Prostate gland (tissue), 2 donors: ENCODE measurements at places on chromosomes 11 and 22. TPM values are rescaled to one million over a fixed set of nuclear protein-coding genes. Genes with fewer than 3 reads are reported as not detected.

DNA sequence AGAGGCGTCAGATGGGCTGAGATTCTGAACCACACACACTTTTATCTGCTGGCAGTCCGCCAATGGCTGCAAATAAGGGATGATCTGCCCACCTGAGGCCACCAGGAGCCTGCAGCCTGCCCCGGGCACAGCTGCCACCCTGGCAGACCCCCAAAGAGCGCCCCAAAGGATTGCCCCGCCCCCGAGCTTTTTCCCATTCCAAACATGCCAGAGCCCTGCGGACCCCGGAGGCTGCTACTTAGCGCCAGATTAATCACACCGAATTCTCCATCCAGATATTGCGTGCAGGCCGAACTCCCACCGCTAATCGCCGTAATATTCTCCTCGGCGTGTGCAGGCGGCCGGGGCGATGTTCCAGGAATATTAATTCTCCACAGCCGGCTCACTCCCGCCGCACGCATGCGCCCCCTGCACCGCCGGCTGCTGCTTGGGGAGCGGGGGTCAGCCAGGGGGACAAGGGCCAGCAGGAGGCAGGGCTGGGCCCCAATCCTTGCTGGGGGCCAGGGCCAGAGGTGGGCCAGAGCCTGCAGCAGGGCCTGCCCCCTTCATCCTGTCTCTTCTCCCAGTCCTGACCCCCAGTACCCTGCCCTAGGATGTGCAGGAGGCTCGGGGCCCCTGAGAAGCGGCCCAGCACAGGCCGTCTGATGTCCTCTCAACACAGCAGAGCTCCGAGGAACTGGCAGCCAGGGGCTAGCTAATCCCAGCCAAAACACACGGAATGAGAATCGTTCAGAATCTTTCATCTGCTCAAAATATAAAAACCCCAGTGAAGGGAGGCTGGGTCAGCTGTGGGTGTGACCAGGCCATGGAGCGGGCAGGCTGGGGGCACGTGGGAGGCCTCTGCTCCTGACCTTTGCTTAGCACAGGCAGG is 19.5 kb upstream of the TCF20 start:
- DNase-seq, result no peak

- no peak for DNase-seq
These were observed 29.3 kb upstream of the OR10D3 start for GRCh38 chr11:124153821-124154220.

The RFPL3 gene
- 1.7 TPM for total RNA-seq

- DNase-seq, result no peak
These were observed 80.7 kb downstream of the PKNOX2 start for GRCh38 chr11:125245299-125245698.

DNA sequence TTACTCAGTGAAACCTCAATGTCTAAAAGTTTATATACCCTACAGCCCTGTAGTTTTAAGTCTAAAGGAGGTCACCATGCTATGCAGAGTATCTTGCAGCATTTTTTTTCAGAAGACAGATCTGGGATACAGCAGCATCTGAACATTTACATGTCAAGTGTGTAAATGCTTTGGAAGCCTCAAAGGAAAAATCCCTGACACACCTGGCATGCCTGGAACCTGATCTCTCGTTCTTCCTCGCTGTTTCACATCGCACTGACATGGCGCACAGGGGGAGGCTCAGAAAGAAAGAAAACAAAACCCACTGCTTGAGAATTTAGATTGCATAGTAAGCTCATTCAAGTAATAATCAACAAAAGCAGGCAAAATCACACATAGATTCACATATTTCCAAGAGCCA is 31.0 kb downstream of the PAX6 start:
- DNase-seq, result no peak

GRCh38 chr11:128135451-128135850 is 451.9 kb downstream of the ETS1 start:
- DNase-seq, result peak; percentile 27

The TMX2 gene
- total RNA-seq, result 80.8 TPM

DNA sequence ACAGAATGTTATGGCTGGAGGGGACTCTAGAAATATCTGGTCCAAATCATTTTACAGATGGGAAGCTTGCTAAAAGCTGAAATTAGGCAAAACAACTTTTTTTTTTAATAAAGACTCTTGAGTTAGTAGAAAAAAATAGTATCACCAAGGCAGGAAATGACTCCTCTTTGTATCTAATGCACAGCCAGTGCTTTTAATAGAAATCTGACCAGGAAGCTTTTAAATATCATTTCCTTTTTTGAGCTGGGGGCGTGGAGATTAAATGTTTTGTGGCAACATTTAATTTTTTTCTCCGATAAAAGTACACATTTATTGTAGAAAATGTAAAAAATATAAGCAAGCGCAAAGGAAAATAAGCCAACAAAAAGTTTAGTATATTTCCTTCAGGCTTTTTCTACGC is 22.5 kb downstream of the TRAF6 start:
- DNase-seq, result no peak

DNA sequence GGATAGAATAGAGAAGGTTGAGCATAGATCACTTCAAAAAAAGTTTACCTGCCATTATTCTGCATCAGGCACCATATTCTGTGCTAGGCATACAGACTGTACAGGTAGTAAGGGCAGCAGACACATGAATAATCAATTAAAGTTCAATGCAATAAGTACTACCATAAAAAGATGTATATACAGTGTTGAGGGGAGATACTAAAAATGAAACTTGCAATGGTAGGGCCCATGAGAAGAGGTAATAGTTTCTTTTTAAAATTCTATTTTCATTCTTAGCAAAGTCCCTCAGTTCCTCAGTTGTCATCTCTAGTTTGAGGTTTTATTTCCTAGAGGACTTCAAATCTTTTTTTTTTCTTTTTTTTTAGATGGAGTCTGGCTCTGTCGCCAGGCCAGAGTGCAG is 819.9 kb downstream of the FAM181B start:
- no peak for DNase-seq

The SRSF8 gene
- 40.4 TPM for total RNA-seq

DNA sequence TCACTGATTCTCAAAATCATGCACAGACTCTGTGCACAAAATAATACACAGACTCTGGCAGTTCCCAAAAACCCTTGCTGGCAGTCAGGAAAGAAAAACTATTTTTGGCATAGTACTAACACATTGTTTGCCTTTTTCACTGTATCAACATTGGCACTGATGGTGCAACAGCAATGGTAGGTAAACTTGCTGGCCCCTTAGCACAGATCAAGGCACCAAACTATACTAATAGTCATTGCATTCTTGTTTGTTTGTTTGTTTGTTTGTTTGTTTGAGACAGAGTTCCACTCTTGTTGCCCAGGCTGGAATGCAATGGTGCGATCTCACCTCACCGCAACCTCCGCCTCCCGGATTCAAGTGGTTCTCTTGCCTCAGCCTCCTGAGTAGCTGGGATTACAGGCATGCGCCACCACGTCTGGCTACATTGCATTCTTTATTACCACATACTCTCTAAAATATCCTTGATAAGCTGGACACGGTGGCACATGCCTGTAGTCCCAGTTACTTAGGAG is 81.0 kb upstream of the SLC6A5 start:
- no peak for DNase-seq

DNA sequence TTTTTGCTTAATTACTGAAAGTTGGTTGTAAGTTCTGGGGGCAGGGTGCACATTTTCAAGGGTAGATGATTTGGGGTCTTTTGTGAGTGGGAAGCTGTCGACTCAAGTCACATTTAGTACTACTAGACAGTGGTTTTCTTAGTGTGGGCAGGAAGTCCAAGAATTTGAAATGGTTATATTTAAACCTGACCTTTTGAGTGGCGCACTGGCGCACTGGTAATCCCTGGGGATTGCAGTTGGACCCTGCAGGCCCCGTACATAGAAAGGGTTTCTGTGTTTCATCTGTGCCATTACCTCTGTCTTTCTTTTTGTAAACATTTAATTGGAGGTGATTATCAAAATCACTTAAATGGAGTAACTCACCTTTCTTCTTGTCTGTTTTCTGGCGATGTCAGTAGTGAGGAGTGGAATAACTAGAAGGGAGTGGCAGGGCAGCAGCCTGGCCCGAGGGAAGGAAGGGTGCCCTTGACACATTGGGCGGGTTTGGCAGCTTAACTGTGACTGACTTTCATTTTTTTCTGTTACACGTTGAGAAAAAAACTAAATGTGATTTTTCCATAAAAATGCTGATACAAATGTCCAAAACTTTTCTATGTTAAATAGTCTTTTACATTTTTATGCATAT is 101.8 kb upstream of the GAL start:
- no peak for DNase-seq

GRCh38 chr11:121944556-121945230 is 171.3 kb downstream of the BLID start:
- no peak for DNase-seq
